ENCODE measurements at places on chromosomes 11 and 22.

DNA sequence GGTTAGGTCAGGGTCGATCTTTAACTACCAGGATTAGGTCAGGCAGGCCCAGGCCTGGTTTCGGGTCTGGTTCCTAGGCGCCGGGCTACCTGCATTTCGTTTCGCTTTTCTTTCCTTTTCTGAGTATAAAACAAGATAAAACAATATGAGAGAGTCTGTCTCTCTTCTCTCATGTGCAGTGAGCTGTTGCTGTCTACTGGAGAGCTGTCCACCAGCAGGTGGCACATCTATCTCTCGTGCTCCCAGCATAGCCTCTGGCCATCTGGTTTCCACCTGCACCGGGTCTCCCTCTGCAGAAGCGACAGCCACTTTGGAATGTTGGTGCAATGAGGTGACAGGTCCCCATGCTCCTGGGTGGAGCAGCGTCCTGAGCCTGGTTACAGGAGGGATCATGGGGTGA, 27.6 kb downstream of the RIBC2 start:
- DNase-seq, result no peak

- no peak for DNase-seq
Measured at GRCh38 chr22:22944268-22944985, 56.8 kb downstream of the IGLL5 start.

DNA sequence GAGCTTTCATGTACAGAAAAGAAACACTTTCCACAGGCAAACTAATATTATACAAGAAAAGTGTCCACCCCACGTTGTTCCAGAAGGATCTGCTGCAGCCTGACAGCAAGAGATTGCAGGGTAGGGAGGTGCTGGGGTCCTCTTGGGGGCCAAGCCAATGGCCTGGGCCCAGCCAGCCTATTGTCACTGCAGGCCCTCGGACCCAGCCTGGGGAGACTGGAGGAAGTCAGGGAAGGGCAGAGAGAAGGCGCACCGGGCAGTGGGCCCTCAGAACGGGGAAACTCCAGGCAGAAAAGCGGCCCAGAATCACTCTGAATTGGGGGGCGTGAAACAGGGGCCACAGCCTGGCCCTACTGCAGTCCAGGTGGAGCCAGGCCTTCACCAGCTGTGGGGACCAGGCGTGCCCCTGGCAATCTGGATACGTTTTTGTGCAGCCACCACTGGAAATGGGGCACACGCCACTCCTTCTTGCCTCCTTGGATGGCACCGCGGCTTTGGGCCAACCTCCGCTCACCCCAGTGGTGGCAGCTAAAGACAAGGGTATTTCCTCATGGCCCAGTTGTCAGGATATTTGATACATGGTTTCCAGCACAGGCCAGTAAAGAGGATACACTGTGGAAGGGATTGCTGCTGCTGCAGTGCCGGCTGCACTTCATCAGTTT, 3.9 kb upstream of the NAP1L4 start:
- DNase-seq, result no peak

GRCh38 chr22:37095113-37095512, 14.4 kb downstream of the TMPRSS6 start:
- no peak for DNase-seq

- DNase-seq, result no peak
Measured at GRCh38 chr11:46472662-46472994, 81.1 kb upstream of the CHRM4 start.

DNA sequence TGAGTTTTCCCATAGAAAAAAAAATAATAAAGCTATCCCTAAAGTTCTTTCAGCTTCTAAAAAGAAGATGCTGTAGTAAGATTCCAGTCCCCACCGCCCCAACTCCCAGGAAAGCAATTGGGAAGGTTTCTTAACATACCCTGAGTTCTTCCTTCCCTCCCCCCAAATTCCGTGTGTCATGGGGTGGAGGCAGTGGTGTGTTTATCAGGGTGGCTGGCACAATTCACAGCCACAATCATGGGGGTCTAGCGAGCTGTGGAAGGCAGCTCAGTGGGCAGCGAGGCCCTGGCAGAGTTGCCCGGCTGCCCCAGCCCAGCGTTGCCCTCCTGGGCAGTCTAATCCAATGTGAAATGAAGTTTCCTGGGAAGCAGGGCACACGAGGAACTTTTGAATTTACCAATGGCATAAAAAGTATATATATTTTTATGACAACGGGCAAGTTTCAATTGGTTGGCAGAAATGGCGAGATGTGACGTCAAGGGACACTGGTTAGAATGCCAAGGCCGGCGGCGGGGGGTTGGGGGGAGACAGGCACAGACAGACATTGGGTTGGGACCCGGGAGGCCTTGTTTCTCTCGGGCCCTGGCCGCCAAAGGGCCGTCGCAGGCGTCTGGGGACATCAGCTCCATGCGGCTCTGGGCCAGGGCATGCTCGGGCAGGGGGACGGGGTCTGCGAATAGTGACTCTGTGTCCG, 80.7 kb upstream of the PPARA start:
- no peak for DNase-seq

DNA sequence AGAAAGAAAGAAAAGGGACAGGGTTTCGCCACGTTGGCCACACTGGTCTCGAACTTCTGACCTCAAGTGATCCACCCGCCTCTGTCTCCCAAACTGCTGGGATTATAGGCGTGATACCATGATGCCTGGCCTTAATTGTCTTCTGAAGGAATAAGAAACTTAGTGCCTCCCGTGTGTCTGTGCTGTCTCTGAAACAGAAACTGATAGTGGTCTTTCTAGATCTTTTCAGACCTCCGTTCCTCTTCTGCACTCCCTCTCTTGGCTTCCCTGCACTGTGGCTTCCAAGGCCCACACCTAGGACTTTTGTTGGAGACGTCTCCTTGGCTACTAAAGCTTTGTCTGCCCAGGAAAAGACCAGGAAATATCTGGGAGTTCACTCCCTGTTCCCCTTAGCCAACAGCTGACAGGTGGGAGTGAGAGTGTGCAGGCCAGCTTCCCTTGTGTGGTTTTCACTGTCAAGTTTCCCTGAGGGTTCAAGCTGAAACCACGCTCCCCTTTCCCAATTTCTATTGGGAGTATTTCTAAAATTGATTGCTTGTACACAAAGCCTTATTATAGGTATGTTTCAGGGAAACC, 10.1 kb upstream of the HTR3B start:
- DNase-seq, result no peak

- DNase-seq, result no peak
Measured at GRCh38 chr22:49582181-49582580, 245.5 kb downstream of the BRD1 start.

DNA sequence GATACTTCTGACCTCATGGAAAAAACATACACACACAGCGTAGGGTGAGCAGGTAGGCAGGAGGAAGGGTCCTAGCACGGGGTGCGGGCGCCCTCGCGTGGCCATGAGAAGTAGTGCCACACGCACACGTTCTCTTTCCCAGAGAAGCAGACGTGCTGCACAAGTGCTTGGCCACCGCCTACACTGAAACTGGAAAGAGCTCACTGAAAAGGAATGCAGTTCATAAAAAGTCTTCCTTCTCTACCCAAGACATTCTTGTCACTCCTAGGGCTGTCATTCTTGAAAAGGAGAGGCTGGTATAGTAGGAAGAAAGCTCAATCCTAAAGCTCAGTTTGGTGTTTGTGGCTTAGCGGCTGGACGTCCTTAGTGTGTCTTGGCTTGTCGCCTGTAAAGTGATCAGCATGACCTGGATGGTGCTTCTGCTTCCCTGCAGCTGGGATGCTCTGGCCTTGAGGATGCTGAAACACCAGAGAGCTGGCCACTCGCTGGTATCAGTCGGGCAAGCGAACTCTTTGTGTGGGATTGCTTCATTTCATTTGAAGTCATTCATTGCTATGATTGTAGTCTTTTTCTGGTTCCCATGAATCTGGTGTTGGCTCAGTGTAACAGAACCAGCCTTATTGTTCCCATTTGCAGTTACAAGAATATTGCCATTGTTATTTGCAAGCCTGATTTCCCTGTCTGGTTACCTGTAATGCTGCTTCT, 303.8 kb downstream of the NTM start:
- no peak for DNase-seq

GRCh38 chr11:68651208-68651984, 32.9 kb upstream of the GAL start:
- DNase-seq, result no peak

DNA sequence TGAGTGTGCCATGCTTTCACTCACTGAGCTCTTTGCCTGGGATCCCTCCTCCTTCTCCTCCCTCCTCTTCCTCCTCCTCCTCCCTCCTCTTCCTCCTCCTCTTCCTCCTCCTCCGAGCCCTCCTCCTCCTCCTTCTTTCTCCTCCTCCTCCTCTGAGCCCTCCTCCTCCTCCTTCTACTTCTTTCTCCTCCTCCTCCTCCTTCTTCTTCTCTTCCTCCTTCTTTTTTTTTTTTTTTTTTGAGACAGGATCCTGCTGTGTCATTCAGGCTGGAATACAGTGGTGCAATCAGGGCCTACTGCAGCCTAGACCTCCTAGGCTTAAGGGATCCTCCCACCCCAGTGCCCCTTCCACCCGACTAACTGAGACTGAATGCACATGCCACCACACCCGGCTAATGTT, 62.3 kb downstream of the DEUP1 start:
- no peak for DNase-seq

DNA sequence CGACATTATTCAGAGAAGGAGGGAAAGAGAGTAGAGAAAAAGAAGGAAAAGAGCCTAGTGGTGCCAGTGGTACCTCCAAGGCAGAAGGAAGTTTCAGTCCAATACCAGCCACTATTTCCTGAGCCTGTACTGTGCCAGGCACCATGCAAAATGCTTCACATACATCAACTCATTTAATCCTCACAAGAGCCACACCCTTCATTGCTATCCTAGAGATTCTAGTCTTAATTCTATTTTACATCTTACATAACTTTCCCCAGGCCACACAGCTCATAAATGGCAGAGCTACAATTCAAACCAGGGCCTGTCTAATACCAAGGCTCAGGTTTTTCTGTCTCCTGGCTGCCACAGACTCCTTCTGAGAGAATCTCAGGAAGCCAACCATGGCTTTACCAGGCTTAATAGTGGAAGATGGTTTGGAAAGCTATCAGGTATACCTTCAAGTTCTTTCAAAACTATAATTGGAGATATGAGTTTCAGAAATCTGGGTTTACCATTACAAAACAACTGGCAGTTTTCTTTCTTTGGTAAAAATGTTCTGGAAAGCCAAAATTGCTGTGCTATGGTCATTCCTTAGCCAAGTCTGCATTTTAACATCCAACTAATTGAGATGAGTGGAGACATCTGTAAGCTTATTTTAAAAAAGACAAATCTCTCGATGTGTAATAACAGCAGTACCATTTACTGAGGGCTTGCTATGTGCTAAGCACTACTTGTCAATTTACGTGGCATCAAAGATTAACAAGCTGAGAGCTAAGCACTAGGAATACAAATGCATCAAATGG, 225.1 kb upstream of the PITPNB start:
- DNase-seq, result no peak

GRCh38 chr11:102914238-102915043, 39.7 kb upstream of the MMP12 start:
- DNase-seq, result no peak

- DNase-seq, result no peak
Measured at GRCh38 chr11:115544422-115544948, 40.3 kb upstream of the CADM1 start.

- no peak for DNase-seq
Measured at GRCh38 chr11:73971175-73971719, 11.4 kb downstream of the UCP2 start.

- no peak for DNase-seq
Measured at GRCh38 chr11:74043450-74043849, 34.6 kb upstream of the UCP3 start.

- DNase-seq, result no peak
Measured at GRCh38 chr11:1051356-1052132, 15.0 kb upstream of the MUC6 start.

GRCh38 chr11:112634995-112635737, 326.1 kb upstream of the NCAM1 start:
- no peak for DNase-seq

DNA sequence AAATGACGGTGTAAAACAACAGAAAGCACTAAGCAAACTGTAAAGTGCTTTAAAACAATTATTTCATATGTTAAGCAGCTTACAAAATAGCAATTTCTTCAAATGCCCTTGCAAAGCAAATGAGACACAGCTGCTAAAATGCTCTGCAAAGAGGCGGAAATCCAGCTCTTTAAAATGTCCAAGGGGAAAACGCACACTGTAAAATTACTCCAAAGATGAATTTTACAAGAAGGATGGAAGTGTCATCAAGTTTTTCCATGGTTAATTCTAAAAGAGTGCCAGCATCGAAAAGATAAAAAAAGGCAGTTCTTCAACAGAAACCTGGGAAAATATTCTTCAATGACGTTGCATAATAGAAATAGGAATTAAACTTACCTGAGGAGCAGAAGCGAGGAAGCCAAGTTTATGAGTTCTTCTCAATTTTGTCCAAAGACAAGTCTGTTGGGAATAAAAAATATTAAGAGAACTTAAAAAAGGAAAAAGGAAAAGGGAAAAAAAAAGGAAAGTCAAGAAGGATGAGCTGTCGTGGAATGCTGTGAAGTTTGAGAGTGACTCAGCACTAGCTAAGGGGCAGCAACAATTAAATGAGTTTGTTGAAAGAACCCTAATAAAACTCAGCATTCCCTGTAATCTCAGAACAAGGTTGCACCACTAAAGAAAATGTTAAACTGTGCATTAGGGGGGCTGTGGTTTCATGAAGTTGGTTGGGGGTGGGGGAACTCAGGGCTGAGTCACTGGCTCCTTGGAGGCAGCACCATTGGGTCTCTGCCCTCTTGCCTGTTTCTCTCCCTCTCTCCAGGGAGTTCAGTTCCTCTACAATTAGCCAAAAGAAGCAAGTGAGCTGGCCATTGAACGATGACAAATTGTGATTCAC, 64.2 kb upstream of the BLID start:
- no peak for DNase-seq

GRCh38 chr11:94131047-94131717, 2.5 kb downstream of the PANX1 start:
- DNase-seq, result no peak

GRCh38 chr11:5865826-5866225, 8.3 kb upstream of the OR52E8 start:
- DNase-seq, result no peak

DNA sequence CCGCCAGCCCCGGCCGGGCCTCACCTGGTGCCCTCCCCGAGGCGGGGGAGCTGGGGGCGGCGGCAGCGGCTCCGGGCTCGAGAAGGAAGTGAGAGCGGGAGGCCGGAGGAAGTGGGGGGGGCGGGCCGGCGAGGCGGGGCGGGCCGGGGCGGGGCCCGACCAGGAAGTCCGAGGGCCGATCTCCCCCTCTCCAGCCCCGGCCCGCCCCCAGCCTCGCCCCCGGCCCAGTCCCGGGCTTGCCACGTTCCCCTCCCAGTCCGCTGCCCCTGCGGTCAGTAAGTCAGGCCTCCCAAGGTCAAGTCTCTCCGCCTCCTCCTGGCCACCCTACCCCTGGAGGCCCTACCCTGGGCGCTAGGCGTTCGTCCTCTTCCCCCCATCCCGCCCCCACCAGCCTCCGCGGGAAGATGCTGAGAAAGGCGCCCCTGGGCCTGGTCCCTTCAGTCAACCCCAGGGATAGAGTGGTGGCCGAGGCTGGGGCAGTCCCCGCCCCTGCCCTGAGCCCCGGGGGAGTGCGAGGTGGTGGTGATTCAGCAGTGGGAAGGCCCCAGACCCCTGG, at the start of gene RHOG:
TSS of gene RHOG (minus strand) at position 90 of the 556 bp plus-strand sequence. CDS start 12,821 bp downstream, outside the sequence.
- peak; percentile 58 for DNase-seq

All from NCI-H187 (cell line).